ENCODE measurements at places on chromosomes 16 and 17. TPM values are rescaled to one million over a fixed set of nuclear protein-coding genes. Genes with fewer than 3 reads are reported as not detected.

- peak; percentile 40 for DNase-seq
Observed at GRCh38 chr16:11160676-11161115, 95.3 kb downstream of the SOCS1 start.

DNA sequence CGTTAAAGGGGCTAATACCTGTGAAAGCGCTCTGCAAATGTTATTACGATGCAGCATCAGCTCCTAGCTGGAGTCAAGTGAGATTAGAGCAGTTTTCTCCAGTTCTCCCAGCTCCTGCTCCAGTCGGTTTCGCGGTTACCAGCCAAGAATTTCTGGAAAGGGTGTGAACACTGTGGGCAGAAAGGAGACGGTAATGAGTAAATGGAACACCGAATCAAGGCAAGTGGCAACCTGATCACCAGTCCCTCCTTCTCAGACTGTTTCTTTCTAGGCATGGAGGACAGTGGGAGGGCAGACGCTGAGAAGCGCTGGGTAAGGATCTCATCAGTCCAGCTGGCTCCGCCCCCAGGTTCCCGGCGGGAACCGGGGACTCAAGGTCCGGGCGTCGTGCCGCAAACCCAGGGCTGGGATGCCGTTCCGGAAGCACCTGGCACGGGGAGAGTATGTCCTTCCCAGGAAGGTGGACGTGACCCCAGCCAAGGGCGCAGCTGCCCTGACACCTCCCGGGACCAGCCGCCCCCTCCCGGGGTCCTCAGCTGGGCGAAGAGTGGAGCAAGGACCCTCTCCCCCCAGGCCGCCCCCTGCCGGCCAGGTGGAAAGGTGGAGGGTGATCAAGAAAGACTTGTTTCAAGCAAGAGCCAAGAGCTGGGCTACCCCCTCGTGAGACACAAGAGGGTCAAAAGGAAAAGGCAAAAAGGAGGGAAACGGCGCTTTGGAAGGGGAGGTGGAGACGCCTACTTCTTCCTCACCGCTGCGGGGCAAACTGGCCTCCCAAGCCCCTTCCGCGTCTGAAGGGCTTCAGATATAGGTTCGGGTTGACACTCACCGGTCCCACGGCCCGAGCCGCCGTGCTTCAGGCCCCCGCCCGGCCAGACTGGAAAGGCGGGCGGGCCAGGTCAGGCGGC, 481 bp downstream of the MYO19 start:
- peak; percentile 61 for DNase-seq

- DNase-seq = peak; percentile 62
Observed at GRCh38 chr17:74012465-74012864, 191.0 kb upstream of the RPL38 start.

OR4D1 gene
- total RNA-seq = 0.50 TPM

- DNase-seq = no peak
Observed at GRCh38 chr17:39929646-39930407, 2.3 kb downstream of the LRRC3C start.

CD79B gene
- 22.5 TPM for total RNA-seq

DNA sequence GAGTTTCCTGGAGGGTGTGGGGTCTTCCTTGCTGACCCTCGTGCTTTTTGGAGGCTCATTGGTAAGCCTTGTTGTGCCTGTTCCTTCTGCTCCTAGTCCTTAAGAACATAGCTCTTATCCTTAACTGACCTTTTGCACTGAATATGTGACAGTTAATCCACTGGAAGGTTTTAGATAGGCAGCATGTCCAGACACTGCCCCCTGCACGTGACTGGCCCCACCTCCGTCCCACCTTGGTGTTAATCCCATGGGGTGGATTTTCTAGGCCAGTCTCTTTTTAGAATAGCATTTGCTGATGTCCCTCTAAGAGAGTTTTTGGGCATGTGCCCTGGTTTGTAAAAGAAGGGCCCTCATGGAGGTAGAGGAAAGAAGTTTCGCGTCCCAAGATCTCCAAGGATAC, 58.3 kb downstream of the RBFOX1 start:
- no peak for DNase-seq

DNA sequence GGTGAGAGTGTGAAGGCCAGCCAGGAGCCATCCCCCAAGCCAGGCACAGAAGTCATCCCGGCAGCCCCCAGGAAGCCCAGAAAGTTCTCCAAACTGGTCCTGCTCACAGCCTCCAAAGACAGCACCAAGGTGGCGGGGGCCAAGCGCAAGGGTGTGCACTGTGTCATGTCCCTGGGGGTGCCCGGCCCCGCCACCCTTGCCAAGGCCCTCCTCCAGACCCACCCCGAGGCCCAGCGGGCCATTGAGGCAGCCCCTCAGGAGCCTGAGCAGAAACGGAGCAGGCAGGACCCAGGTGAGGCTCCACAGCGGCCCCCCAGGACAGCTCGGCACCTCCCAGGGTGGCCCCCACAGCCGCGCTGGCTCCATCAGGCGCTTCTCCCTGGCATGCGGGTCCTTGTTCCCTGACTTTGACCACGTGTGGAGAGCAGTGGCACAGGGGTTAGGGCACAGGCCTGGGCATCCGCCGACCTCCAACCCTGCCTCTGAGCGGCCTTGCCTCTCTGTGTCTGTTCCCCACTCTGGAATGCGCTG, 13.5 kb downstream of the FLYWCH2 start:
- no peak for DNase-seq

KRTAP2-1 gene
- not detected for total RNA-seq

GRCh38 chr17:14452856-14453255, 152.0 kb downstream of the HS3ST3B1 start:
- DNase-seq = no peak

- no peak for DNase-seq
Observed at GRCh38 chr17:18344021-18344420, 19.3 kb downstream of the SHMT1 start.

JPH3 gene
- not detected for total RNA-seq

DNA sequence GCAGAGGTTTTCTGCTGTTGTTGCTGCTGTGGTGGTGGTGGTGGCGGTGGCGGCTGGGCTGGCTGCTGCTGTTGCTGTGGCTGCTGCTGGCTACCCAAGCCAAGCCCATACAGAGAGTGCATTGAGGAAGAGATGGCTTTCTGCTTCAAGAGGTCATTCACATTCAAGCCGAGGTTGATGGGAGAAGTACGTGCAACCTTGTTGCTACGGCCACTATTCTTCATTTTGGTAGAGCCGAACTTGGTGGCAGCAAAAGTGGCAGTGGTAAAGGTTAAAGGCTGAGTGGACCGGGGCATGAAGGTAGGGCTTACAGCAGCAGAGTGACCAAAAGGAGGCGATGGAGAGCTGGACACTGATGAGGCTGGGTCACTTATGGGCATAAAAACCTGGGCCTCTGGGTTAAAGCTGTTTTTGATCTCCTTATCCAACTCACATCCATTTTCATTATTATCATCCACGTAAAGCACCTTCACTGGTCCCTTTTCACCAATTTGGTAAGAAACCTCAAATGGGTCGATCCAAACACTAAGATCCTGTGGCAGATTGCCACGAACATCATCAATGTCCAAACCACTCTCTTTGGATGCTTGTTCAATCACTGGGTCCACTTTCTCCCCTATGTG, 2.8 kb downstream of the TOB1 start:
- peak; percentile 62 for DNase-seq

FOXL1 gene
- total RNA-seq = not detected

DNA sequence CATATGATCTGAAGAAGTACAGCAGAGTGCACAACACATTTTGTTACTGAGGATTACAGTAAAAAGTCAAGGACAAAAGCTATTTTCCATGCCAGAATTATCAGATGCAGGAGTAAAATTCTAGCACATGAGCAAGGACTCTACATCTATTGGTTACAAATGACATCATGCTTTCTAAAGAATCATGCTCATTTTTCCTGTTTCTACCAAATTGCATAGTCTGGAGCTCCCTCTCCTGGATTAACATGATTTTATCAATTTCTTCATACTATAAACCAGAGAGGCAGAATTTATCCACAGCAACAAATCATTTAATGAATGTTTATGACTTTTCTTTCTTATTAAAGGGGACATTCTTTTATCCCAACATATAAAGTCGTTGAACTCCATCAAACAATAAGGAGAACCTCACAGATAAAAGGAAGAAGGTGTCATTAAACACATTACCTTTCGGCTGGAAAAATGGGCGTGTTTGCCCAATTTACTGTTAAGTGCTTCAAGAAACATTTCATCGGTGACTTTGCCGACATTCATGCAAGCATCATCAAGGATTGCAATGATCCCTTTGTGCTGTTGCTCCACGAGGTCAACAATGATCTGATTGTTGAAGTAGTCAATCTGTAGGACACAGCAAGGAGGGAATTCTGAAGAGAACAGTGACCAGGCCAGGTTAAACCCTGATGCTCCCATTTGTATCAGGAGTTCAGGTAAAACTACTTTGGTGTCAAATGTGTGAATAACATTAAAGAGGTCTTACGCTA, 121.7 kb downstream of the MYO1D start:
- no peak for DNase-seq

GRCh38 chr17:65572581-65573281, 11.3 kb upstream of the AXIN2 start:
- no peak for DNase-seq

WDR59 gene
- 63.5 TPM for total RNA-seq

MYH1 gene
- not detected for total RNA-seq

GRCh38 chr16:71493213-71493612, 4.1 kb upstream of the ZNF19 start:
- no peak for DNase-seq

DNA sequence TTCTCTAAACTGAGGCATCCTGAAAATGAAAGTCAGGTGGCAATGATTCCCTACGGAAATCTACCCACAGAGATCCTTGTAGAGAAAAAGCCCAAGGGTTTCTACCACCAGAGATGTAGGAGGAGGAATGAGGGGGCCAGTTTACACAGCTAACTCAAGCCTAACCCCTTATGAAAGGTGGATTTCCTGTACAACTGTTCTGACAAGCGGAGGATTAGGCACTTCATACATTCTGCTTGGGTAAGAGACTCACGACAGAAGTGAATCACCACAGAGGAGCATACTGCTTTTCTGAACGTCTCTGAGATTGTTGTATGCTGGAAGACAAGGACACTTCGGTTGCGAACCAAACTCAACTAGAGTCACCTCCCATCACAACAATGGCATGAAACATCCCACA, 72.7 kb downstream of the SMG6 start:
- DNase-seq = no peak

CCL17 gene
- 0.50 TPM for total RNA-seq

DNA sequence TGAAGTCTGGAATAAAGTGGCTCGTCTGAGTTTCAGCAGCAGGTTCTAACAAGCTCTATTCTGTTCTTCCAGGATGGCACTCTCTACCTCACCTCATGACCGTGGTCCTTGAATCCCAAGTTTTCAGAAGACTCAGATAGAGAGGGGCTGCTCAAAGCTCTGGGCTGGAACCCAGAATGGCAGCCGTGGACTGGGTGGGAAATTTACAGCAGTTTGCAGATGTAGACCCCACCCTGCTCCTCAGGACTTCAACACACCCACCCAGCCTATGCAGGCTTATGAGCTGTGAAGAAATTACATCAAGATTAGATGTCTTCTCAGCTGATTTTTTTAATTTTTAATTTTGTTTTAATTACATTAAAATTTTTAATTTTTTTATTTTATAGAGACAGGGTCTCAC, 59.4 kb downstream of the METRNL start:
- DNase-seq = no peak

IRX6 gene
- not detected for total RNA-seq

- no peak for DNase-seq
Observed at GRCh38 chr17:48773245-48773644, 43.8 kb downstream of the TTLL6 start.

GRCh38 chr17:40338058-40338457, 26.5 kb downstream of the GJD3 start:
- no peak for DNase-seq

- DNase-seq = no peak
Observed at GRCh38 chr17:43949781-43950180, 4.0 kb downstream of the PYY start.

- no peak for DNase-seq
Observed at GRCh38 chr17:80872501-80873306, 118.9 kb upstream of the CHMP6 start.
